Non-pigmented ciliary epithelial cell (primary cell): ENCODE measurements at places on chromosomes 3 and 15.

DNA sequence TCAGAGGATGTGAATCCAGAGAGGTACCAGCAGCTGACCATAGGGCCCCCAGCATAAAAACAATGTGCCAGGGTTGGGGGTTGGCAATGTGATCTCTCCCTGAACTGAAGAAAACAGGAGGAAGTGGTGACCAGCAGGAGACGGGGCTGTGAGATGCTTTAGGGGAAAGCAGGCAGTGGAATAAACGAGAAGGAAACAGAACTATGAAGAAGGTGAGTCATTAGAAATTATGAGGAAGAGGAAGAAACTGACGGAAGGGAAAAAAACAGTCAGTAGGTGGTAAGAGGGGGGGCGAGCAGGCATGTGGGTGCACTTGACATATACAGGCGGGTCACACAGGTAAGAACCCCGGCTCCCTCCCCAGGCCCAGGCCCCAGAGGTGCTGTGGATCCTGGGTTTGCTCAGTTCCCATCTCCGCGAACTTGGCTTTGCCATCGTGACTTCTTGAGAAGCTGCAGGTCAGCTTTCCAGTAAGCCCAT, 42.2 kb upstream of the B3GNT5 start:
- no peak for DNase-seq

- no peak for DNase-seq
These were observed 37.5 kb downstream of the ARHGAP31 start for GRCh38 chr3:119331661-119332060.

DNA sequence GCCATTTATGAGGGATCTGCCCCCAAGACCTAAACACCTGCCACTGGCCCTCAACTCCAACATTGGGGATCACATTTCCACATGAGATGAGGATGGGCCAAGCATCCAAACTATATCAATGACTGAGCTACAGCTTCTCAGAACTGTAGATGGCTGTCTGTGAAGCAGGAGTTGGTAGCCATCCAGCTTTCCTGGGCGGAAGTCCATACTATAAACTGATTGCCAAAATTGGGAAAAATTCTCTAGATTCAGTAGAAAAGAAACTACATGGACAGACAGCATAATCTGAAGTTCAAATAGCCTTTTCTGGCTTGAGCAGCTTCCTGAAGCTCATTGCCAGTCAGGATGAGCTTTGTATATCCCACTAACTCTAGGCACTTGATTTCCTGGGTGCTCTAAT, 214.7 kb upstream of the ZBTB20 start:
- no peak for DNase-seq

- no peak for DNase-seq
These were observed 47.5 kb upstream of the CHMP2B start for GRCh38 chr3:87179642-87180041.

- no peak for DNase-seq
These were observed 35.2 kb downstream of the FNDC3B start for GRCh38 chr3:172074586-172074985.

- DNase-seq, result no peak
These were observed 64.6 kb downstream of the TLE3 start for GRCh38 chr15:70033109-70033508.

DNA sequence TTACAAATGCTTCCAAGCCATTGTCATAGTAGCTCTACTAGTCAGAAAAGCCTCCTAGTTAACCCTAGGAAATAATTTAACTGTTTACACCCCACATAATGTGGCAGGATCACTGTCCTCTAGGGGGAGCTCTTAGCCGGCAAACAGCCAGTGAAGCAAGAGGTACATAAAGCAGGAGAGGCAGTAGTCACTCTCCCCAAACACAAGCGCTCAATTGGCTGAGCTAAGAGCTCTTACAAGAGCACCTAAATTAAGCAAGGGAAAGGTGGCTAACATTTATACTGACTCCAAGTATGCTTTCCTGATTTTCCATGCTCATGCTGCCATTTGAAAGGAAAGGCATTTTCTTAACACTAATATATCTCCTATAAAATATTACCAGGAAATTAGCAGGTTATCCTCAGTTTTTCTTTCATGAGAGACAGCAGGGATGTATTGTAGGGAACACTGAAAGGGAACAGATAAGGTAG, 37.6 kb downstream of the NCEH1 start:
- DNase-seq, result no peak

DNA sequence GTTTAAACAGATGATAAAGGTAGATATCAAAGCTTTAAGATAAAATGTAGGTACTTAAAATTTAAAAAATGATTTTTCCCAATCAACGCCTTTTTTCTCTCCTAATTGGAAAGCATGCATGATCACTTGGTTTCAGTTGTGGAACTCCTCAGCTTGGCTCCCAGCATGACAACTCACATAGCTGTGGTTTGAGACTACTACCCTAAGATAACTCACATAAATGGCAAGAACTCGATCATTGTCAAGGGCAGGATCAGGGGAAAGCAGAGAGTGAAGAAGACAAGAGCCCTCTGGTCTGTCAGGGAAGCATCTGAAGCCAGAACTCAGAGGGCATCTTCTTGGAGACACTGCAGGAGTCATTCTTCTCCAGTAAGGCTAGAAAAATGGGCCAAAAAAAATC, 516.7 kb downstream of the NTRK3 start:
- DNase-seq, result no peak

DNA sequence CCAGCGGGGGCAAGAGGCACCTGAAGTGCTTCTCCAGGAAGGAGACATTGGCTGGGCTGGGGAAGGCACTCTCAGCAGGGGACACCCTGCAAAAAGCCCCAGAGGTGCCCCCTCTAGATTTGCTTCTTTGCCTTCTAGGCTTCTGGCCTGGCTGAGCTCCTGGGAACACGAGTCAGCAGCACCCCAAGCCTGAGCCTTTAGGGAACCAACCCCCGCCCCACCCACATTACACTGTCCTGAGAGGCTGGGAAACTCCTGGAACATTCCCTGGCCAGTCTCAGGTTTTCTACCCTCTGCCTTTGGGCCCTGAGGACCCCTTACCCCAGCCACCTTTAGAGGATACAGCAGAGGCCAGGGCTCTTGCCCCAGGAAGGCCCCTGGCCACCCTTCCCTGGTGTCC, 108.4 kb upstream of the LINGO1 start:
- no peak for DNase-seq

GRCh38 chr3:38649500-38650247, at the start of gene SCN5A:
Gene SCN5A (minus strand): TSS chr3:38649687. CDS start chr3:38633307, 16,380 bp downstream.
- DNase-seq, result no peak

DNA sequence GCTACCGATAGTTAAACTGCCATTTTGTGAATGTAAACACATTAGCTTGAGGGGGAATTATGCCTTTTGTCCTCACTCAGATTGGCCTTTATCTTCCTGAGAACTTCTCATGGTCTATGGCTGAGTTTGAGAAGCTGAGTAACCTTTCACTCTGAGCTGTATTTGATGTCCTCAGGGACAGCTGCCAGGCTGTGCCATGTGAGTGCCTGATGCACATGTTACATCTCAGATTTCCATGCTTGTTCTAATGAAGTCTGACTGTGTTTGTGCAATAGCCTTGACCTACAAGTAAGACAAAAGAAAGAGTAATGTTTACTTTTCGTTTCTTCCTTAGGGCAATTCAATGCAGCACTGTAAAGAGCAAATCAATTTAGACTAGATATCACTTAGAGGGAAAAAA, 44.1 kb upstream of the ARL6 start:
- DNase-seq, result no peak

DNA sequence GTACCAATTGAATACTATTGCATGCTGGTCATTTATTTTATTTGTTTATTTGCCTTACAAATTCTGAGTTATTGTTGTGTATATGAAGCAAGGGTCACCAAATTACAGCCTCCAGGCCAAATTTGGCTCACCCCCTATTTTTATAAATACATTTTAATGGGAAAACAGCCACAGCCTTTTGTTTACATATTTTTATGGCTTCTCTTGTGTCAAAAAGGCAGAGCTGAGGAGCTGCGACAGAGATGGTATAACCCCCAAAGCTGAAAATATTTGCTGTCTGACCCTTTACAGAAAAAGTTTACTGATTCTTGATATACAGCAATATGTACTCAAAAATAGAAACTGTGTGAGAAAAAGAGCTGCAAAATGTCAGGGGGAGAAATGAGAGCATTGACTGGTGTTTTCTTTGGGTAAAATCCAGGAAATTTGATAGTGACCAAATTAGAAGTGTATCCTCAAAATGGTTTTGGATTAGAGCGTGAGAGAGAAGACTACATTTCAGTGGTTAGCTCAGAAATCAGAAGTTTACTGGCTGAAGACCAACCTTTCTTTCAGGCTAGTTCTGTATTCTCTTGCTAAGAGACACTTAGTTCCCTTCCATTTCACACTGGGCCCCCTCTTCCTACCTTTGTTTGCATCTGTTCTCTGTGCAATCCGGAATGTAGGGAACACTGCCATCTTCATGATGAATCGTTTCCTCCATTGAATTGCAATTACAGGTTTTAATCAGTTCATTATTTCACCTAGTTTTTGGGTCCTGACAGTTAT, 757.8 kb downstream of the AGBL1 start:
- no peak for DNase-seq

DNA sequence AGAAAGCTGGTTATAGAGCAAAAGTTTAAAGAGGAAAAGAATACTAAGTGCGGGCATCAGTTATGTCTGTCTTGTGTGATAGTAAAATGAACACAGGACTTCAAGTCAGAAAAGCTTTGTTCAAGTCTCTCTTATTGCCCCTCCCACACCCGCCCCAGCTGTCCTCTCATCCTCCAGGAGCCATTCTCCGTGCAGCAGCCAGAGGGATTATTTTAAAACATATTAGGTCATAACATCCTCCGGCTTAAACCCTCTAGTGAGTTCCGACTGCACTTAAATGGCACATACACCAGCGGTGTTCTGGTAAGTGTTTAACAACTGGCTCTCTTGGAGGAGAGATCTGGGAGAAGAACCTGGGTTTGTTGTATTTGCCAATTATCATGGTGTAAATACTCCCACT, 104.8 kb upstream of the TNFAIP8L3 start:
- DNase-seq, result no peak

DNA sequence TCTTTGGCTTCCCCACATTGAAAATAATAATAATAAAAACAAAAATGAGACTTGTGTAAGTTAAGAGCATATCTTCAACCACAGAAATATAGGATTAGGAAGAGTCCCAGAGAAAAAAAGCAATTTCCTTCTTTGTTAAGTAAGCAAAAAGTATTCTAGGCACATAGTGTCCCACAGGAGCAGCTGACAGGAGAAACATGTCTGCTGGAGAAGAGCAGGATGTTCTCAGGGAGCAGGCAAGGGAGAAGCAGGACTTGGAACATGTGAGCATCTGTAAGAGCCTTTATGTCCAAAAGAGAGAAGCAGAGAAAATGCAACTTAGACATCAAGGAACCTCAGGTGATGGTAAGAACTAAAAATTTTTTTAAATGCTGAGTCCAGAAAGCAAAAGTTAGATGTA, 39.0 kb downstream of the TTC23 start:
- no peak for DNase-seq

- no peak for DNase-seq
These were observed 67.7 kb downstream of the CHRNA7 start for GRCh38 chr15:32098033-32098432.

DNA sequence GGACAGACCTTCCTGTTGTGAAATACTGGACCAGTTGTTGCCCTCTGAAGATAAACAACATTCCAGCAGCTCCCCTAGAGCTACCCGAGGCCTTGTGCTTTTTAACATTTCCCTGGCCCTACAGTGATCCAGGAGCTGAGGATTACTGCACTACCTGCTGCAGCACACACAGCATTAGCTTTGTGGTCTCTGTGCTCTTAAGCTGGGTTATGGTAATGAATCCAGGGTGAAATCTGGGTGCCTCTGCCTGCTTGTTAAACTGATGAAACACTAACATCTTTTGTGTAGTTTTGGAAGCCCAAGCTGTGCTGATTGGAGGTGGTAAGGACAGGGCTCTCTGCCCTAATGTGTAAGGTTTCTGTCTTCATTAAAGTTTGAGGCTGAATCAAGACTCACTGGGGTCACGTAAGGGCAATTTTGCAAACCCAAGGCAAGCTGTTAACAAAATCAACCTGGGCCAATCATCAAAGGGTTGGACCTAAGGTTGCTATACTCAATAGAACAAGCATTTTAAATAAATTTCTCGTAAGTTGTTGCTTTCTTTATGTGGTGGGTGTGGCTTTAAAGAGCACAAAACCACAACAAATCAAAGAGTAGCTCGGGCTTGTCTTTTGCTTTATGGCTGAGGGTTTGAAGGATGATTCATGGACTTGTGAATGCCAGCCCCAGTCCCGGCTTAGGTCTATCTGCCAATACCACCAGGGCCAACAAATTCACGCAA, 183.9 kb downstream of the TPRG1 start:
- peak; percentile 40 for DNase-seq

DNA sequence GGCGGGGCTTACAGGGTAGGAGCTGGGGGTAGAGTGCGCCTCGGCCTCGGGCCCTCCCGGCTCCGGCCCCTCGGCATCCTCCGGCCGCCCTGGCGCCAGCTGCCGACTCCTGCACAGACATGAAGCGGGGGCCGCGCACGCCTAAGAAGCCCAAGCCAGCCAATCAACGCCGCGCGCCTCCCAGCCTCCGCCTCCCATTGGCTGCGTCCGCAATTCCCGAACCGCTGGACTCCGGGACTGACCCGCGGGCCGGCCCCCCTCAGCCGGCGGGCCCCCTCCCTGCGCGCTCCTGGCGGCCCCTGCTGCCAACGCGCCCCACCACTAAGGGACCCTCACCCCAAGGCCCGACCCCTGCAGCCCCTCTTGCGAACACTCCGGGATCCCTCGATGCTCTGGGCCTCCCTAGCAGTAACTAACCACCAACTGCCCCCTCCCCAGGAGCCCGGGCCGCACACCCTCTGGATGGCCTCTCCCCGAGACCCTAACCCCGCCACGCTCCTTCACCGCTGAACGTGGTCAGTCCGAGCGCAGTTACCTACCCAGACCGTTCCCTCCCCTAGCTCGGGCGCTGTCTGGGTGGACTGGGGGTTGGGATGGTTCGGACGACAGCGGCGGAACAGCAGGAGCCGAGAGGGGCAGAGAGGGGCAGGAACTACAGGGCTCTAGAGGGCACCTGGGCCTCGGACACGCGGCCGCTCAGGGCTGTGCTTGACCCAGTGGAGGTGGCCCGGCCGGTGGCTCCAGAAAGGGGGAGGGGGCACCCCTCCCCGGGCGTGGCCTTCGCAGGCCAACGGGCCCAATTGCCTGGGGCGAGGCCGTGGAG, 5.0 kb downstream of the GATA2 start:
- DNase-seq, result peak; percentile 38

DNA sequence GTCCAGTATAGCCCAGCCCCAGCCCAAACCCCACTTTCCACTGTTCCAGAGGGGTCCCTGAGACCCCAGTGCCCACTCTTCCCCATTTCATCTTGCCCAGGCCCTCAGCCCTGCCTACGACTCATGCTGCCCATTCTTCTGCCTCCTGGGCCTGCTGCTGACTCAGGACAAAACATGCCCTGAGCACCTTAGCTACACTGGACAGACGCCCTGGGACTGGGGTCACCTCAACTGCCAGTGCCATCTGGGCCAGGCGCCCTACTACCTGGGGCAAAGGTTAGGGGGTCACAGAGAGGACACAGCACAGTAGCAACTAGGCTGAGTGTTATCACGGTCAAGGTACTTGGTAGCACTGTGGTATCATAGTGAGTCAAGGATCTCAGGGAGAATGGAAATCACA, 2.6 kb upstream of the LAMB2 start:
- DNase-seq, result no peak

DNA sequence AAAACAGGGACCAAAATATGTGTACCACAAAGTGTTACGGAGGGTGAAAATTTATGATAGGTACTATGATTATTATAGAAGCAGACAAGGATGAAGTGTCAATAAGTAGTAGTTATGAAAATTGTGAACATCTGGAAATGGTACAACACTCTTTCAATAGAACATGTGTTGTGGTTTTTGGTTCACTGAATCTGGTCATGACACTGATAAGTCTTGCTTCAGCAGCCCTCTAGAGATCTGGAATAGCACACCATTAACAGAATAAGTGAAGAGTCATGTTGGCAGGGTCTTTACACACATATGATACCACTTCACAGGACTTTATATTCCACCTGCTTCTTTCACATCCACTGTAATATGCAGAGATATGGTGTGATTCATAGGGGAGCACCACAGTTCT, 985.2 kb upstream of the SEMA6D start:
- no peak for DNase-seq
